ENCODE measurements at places on chromosomes 12 and 14. TPM values are rescaled to one million over a fixed set of nuclear protein-coding genes. Genes with fewer than 3 reads are reported as not detected.

Gene SMIM41
- not detected for total RNA-seq

Gene RNF34
- 62.7 TPM for total RNA-seq

Gene MYH6
- total RNA-seq: not detected

Gene SLC7A7
- 2.5 TPM for total RNA-seq

Gene ABCB9
- total RNA-seq: 10.9 TPM

Gene RILPL2
- total RNA-seq: 2.7 TPM

Gene HOTAIR
- not detected for total RNA-seq

GRCh38 chr12:14810953-14811483, 3.0 kb downstream of the SMCO3 start:
- peak; percentile 32 for DNase-seq

DNA sequence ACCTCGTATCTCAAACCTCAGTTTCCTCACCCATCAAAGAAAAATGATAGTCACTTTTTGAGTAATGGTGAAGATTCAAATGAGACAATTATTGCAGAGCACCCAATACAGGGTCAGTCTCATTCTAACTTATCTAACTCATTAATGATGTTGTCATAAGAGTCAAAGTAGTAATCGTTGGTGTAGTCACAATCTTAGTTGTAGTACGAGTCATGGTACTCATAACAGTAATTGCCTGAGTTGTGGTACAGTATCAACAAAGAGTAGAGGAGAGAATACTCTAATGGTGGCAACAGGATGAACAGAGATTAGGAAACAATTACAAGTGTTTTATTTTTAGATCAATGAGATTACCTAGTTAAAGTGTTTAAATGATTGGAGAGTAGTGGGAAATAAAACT, 93.6 kb upstream of the TMTC2 start:
- DNase-seq: no peak

DNA sequence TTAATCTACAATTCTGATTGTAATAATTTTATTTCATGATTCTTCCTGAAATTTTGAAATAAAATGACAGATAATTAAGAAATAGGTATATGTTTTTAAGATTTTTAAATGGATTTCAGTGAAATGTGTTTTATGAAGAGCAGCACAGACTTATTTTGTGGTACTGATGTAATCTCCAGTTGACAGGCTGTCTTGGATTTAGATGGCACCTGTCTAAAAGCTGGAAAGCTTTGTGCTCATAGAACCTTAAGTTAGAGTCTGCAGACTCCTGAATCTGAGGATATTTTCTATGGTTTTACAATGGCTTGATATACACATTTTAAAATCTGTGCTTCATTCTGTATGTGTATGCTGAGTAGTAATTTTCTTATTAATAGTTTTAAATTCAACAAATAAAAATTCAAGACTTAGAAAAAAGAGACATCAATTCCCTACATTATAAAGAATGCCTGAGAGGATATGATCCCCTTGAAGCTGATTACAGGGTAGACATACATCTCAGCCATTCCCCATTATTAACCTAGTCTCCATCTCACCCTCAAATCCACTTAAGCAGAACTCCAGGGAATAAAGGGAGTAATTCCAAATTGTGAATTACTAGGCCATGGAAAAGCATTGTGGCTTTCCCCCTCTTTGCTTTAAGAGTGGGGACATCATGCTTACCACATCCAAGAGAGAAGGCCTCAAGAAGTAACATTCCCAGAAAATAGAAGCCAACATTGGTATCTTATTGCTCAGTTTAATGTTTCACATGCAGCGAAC, 33.7 kb upstream of the ACSS3 start:
- no peak for DNase-seq

DNA sequence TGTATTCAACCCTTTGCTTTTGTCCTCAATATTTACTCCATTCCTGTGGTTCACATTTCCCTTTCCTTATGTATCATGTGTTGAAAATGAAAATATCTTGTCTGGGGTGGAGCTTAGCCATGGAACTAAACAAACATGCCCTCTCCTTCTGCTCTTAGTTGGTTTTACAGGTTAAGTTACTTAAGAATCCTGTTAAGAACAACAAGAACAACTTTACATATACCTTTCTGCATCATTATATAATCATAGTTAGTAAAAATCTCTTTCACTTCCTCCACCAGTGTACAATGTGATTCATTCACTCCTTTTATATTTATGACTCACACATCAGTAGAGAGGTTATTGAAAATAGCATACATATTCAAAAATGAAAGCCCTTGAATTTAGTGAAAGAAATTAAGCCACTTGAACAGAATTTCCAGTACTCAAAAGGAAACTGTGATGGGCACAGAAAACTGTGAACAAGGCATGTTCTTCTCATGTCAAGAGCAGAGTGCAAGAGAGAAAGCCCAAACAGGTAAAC, 307.7 kb downstream of the CCDC91 start:
- DNase-seq: peak; percentile 7

DNA sequence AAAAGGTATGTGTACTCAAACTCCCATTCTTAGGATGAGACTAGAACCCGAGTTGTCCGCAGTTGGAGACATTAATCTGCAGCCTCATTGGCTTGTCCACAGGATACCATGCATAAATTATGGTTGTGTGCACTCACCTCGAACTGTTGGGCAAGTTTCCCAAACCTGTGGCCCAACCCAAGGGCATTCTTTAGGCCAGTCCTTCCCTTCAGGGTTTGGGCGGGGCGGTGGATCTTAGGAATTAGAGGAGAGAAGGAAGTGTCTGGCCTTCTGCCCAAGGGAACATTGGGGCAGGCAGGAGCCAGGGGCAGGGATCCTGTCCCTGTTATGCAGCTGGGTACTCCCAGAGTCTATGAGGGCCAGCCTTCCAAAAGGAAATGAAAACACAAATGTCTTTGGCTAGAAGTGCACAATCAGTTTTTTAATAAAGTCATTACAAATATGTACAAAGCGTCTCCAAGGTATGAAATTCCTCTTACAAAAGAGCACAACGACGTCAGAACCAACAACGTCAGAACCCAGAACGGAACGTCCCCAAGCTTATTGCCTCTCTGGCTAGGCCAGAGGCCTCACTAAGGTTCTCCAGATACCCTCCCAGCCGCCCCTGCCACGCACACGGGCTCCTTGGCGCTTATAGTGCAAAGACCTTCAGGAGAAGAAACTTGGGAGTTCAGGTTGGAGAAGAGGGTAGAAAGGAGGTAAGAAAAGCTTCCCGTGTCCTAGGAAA, 25.3 kb downstream of the HRK start:
- no peak for DNase-seq

DNA sequence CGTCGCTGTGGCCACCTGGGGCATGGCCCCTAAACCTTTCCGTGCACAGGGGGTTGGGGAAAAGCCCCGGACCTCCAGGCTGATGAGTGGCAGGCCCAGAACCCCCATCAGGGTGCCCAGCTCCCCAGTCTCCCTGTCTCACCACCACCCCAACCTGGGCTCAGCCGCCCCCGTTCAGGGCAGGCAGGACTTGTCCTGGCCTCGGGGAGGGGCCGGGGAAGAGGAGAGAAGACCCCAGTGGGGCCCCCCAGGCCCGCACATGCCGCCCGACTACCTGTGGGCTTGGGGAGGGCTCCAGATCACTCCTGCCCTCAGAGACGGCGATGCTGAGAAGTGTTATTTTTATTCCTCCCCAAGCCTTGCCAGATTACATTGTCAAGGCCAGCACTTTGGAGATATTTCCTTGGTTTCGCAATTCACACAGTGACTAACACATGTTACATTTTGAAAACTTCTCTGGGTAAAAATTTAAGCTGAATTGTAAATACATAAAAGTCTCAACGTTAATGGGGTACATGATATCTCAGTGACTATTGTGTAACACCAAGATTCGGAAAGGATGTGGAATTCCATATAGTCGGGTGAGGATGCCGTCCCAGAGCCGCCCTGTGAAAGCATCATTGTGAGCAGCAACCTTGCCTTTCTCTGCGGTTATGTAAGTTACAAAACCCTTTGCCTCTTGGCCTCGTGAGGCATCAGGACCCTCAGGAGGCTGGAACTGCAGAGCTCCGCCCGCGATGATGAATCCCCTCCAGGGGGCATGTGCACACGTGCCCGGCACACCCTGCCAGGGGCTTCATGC, 85.6 kb upstream of the DIO3 start:
- peak; percentile 7 for DNase-seq

- DNase-seq: peak; percentile 47
These were observed 12.5 kb downstream of the SYT10 start for GRCh38 chr12:33427071-33427470.

DNA sequence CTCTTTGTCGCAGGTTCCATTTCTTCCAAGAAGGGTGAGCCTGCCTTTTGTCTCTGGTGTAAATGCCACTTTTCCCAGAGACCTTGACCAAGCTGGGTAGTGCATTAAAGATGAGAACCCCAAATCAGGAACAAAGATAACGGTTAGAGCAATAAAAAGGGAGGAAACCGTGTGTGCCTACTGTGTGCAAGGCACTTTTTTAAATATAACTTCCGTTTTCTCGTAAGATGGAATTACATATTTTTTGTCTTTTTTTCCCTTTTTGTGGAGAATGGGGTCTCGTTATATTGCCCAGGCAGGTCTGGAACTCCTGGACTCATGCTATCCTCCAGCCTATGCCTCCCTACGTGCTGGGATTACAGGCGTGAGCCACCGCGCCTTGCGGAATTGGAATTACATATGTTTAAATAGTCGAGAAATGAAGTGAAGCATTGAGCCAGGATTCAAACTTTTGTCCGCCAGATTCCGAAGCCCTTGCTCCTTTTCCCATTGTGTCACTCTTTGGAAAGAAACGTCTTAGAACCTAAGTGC, 506 bp upstream of the NABP2 start:
- no peak for DNase-seq

GRCh38 chr14:51726166-51726899, 74.6 kb downstream of the FRMD6 start:
- no peak for DNase-seq

- no peak for DNase-seq
These were observed 2.4 kb upstream of the RAB15 start for GRCh38 chr14:64974563-64974962.

DNA sequence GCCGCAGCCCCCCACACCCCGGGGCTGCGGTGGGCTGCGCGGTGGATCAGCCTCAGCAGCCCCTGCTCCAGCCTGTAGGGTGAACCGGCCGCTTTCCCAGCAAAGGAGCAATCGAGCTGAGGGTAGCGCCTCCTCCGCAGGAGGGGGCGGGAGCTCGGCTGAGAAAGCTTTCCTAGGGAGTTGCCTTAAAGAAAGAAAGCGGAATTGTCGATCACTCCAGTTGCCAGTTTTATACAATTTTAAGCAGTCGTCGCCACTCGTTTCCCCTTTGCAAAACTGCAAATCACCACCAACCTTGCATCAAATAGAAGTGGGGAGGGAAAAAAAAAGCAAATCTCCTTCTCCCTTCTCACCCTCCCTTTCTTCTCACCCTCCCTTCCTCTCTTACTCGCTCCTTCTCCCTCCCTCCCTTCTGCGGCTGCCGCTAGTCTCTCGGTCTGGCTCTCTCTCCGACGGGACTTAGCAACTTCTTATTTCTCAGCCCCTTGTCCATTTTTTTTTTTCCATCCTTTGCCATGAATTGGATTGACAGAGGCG, at the start of gene PDE3A:
Gene PDE3A, plus strand, starts transcription at position 424 of the 537 bp plus-strand sequence. CDS start 748 bp downstream, outside the sequence.
- peak; percentile 20 for DNase-seq

DNA sequence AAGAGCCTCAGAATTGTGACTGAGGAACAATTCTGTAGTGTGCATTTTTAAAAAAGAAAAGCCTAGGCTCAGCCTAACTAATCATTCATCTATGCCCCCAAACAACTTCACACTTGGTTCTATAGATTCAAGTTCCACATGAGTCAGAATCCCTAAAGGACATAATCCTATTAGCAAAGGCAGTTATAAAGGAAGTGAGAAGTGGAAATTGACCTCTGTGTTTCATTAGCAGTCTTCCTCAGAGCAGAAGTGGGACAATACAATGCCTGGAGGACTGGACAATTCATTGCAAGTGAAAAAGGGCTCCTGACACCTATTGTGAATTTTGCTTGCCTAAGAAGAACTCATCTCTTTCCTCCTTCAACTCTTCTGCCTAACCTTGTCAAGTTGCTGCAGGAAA, 222.3 kb downstream of the PTPRO start:
- DNase-seq: no peak

DNA sequence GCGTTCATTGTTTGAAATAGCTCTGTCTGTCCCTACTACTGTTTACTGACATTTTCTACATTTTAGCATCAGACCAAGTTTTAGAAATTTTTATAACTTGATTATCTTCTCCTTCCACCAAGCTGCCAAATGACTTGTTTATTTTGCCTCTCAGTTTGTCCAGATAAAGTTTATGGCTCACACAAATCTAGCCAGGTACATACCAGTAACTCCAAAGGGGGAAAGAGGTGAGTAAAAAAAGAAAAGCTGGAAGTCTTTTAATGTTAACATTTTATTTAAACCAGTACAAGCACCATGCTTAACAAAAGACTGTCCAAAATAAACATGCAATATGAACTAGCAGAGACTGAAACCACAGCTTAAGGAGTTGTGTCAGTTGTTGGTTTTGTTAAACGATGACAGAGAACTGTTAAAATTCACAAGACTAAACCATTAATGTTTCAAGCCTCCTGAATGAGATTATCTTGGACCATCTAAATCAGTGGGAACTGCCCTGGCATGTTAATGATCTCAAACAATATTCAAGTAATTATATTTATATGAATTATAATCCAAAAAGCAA, 14.5 kb downstream of the GMFB start:
- no peak for DNase-seq

DNA sequence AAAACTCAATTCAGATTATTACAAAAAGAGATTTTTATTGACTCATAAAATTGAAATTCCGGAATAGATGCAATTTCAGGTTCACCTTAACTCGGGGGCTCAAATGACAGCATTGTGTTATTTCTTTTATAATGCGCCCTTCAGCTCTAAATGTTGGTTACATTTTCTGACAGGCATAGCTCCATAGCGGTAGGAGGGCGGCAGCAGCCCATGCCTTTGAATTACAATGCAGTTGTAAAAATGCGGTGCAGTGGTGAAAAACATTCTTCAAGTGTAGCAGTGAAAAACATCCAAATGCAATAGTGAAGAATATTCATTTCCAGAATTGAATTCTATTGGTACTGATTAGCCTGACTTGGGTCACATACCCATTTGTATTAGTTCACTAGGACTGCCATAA, 215.3 kb upstream of the PKP2 start:
- no peak for DNase-seq

- DNase-seq: peak; percentile 37
These were observed 87.3 kb upstream of the E2F7 start for GRCh38 chr12:77152623-77153193.

- no peak for DNase-seq
These were observed 286.4 kb downstream of the PCNX1 start for GRCh38 chr14:71193663-71194062.

DNA sequence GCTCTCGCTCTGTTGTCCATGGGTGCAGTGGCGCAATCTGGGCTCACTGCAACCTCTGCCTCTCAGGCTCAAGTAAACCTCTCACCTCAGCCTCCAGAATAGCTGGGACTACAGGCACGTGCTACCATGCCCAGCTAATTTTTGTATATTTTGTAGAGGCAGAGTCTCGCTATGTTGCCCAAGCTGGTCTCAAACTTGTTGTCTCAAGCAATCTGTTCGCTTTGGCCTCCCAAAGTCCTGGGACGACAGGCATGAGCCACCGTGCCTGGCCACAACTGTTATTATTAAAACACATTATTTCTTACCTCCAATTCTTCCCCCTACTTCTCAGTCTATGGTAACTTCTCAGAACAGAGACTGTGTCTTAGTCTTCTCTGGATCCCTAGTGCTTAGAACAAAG, 143.3 kb downstream of the DICER1 start:
- DNase-seq: no peak
